ENCODE measurements at places on chromosomes 2 and 18.

DNA sequence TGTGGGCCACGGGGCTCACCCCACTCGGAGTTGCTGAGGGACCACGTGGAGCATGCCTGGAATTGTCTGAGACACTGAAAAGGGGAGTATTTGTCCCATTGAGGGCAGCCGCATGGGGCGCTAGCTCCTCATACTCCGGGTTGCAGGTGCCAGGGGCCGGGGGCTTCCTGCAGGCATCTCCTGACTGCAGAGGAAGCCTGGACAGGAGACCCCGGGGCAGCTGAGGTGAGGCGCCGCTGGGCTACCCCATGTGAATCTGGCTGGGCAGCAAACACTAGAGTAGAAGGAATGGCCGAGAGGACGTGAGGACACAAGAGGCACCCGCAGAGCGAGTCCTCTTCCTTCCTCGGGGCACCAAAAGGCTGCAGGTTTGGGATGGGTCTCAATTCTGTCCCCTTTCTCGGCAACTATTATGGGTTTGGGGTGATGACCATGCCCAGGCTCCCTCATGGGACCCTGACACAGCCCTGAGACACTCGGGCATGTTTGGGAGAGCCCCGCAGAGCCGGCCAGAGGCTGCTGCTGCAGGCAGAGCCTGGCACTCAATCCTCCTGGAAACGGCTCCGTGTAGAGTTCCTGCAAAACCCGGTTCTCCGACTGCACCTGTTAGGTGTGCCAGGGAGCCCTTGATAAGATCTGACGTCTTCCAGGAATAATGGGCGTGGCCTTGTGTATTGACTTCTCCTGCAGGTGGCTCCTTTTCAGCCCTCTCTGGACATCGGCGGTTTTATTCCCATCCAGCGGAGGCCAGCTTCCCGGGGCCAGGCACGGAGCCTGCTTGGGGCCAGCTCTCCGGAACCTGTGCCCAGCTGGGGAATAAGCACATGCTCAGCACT lies 77.0 kb downstream of the CTIF start:
- DNase-seq = no peak

DNA sequence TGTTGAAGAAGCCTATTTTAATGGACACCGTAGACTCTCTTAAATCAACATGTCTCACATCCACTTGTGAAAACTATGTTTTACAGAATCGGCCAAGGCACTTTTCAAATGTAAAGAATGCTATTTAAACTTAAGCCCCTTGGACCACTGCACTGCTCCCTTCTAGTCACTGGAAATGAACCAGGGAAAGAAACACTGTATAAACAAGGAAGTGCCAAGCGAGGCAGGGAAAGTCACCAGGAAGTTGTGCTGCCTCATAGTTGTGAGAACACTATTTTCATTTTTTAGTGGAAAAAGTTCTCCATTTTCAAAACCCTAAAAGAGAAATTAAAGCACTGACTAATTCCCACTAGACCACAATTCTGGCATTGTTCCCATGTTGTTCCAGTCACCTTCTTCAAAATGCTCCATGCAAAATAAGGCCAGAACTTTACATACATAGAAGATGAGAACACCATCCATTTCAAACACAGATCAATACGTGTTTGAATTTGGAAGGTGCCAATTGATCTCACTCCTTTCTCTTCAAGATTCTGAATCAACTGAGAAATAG lies 13.5 kb downstream of the CCDC141 start:
- no peak for DNase-seq

DNA sequence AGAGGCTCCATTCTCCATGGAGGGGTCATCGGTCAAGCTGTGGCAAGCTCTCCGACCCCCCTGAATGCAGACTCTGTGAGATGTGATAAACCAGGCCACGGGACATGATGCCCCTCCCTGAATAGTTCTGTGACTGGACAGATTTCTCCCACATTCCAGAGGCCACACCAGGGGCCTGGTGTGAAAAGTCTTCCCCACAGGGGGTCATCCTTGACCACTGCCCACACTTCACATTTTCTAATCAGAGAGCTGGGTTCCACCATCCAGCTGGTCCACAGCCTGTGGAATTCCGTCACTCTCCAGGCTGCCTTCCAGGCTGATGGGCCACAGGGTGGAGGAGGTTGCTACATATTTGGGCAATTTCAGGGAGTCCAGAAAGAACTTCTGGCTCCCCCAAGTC lies 51.3 kb upstream of the CYRIA start:
- no peak for DNase-seq

- no peak for DNase-seq
Measured at GRCh38 chr18:12692206-12692605, 10.3 kb downstream of the CEP76 start.

GRCh38 chr2:201401815-201402214 lies 44.7 kb upstream of the FLACC1 start:
- no peak for DNase-seq

DNA sequence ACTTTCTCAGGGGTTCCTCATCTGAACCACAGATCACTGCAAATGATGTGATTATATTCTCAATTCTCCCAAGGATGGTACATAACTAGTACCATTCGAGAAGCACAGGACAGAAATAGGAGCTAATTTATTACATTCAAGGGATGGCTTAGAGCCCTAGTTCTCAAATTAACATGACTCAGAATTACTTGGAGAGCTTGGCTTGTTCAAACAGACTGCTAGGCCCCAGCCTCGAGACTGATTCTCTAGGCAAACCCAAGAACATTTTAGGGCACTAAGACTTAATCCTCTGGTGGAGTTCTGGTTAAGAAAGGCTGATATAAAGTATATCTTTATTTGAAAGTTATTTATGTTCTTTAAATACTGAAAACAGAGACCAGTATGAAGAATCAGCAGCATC lies 35.8 kb downstream of the HIBCH start:
- no peak for DNase-seq

GRCh38 chr2:106537047-106537446 lies 49.9 kb downstream of the CD8B2 start:
- DNase-seq = no peak

DNA sequence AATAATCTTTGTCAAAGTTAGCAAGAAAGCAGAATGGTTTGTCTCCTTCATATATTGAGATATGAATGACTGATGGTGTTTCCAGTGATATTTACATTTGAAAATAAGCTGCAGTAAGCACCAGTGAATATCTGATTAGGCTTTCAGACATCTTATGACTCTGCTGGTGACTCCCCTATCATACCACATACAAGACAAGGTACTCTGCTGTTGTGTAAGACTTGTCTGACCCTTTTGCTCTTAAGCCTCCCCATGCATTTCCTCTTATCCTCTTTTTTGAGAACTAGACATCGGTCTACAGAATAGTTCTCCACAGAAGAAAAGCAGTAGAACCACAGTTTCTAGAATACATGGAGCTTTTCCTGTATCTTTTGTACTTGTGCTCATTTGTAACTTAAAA lies 9.3 kb downstream of the POLI start:
- no peak for DNase-seq
